ENCODE measurements at places on chromosomes 7 and 10.

- peak; percentile 67 for DNase-seq
Measured at GRCh38 chr10:110326351-110327032, 21.8 kb upstream of the SMNDC1 start.

GRCh38 chr7:81883801-81884393, 114.0 kb upstream of the HGF start:
- no peak for DNase-seq

DNA sequence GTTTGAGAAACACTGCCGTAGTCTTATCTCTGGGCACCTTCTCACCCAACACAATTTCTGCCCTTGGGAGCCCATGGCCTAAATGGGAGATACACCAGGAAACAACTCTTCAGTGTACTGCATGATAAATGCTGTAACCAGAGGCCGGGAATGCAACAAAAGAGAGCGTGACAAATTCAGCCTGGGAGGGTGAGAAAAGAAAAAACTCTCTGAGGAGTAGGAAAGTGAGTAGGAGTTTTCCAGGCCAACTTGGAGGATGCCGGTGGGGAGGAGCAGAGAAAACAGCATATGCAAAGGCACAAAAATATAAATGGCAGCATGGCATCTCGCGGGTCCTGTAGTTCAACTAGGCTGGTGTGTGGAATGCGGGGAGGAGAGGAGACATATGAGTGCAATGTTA, 624.5 kb downstream of the PARD3 start:
- no peak for DNase-seq

GRCh38 chr7:40230101-40230500, 95.3 kb downstream of the SUGCT start:
- no peak for DNase-seq

DNA sequence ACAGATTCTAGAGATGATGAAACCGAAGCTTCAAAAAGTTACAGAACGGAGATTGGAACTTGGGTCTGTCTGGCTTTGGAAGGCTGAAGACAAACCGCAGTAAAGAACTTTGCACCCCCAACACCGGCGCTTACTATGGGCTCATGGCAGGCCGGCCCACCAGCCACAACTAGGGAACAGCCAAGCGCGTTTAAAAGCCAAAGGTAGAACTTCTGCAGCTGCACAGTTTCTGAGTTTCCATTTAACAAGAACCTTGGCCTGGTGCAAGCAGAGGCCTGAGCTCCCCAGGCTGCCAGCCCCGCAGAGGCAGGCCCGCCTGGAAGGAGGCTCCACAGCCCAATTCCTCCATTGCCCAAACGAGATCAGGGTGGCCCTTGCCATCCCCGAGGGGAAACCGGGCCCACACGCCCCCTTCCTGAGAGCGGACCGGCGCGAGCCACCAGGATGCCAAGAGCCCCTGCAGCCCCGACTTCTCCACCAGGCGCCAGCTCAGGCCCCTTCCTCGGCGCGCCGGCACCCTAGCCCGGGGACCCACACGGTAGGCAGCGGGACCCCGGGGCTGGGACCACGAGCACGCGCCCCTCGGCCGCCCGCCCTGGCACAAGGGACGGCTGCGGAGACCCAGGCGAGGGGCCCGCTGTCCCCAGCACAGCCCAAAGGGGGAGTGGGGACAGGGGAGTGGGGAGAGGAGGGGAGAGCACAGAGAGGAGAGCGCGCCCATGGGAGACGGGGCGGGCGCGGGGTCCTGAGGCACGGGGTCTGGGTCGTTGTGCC, 566 bp downstream of the MAD1L1 start:
- DNase-seq, result no peak

- DNase-seq, result no peak
Measured at GRCh38 chr7:102253973-102254370, 32.7 kb upstream of the SH2B2 start.

- DNase-seq, result no peak
Measured at GRCh38 chr10:5843686-5844344, 30.6 kb upstream of the GDI2 start.

DNA sequence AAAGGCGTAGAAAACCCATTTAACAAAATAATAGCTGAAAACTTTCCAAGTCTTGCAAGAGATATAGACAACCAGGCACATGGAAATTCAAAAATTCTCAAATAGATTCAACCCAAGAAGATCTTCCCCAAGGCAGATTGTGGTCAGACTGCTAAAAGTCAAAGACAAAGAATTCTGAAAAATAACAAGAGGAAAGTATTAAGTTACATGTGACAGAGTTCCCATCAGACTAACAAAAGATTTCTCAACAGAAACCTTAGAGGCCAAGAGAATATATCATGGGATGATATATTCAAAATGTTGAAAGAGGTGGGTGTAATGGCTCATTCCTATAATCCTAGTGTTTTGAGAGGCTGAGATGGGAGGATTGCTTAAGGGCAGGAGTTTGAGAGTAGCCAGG, 59.8 kb downstream of the TMEM178B start:
- DNase-seq, result no peak

- no peak for DNase-seq
Measured at GRCh38 chr7:38630720-38631673, at the start of gene AMPH. Gene AMPH (minus strand): TSS chr7:38631373. CDS start chr7:38631351, 22 bp downstream.

- no peak for DNase-seq
Measured at GRCh38 chr10:92121686-92122492, 169.0 kb downstream of the CPEB3 start.

- DNase-seq, result peak; percentile 31
Measured at GRCh38 chr10:122703483-122704448, 4.1 kb upstream of the C10orf120 start.

- DNase-seq, result no peak
Measured at GRCh38 chr10:52437205-52437646, 123.1 kb downstream of the DKK1 start.

GRCh38 chr7:70681469-70682350, 450.2 kb upstream of the GALNT17 start:
- DNase-seq, result no peak

DNA sequence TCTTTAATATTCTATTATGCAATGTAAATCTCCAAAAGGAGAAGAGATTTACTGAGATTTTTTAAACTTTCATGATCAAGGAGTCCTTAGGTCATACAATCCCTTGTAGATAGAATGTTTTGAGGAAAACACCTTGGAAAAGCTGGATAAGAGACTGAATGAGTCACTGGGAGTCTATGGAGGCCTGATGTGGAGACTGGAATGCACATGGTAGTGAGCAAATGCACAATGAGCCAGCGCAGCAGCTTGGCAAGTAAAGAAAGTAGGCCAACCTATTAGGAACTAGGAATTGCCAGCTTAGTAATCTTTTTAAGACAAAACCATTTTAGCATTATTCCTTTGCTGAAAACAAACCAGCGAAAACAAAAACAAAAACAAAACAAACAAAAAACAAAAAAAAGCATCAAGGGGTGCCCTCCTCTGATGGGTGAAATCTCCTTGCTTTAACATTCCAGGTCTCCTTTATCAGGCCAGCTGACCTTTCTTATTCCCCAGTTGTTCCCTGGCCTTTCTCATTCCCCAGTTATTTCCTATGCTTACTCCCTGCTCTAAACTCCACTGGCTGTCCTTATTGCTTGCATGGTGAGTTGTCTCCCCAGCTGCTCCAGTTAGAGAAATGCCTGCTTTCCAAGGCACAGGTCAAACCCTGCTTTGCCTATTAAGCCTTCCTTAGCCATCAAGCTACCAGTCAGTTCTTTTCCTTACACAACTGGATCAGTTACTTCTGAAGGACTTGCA, 135.8 kb downstream of the PLCE1 start:
- DNase-seq, result no peak

GRCh38 chr7:7596176-7596575, 29.5 kb downstream of the MIOS start:
- no peak for DNase-seq

- no peak for DNase-seq
Measured at GRCh38 chr10:130895161-130895560, 416.4 kb downstream of the TCERG1L start.

DNA sequence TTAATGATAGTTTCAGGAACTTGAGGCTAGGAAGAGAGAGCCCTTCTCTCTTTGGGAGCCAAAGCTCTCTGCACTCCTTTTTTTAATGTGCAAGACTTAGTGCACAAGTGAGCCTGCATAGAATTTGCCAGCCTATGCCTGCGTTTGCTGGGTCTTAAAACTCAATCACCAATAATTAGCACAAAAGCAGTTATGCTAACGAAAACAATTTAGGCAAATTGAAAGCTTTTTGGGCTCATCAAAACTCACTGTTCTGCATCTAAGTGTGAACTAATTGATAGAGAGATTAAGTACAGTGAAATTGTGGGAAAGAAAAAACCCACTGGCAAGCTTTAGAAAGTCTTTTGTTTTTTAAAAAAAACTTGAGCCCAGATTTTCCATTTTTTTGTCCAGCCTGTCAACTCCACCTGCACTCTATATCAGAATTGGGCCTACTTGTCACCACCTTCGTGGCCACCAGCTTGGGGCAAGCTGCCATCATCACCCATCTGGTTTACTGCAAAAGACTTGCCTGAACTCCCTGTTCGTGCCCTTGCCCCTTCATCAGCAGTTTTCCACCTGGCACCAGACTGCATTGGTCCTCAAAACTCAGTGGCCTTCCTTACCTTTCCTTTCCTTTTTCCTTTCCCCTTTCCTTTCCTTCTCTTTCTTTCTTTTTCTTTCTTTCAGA, 37.8 kb downstream of the CRHR2 start:
- no peak for DNase-seq

GRCh38 chr10:22702348-22702747, 12.0 kb downstream of the PIP4K2A start:
- no peak for DNase-seq

GRCh38 chr7:28135315-28135714, 45.3 kb downstream of the JAZF1 start:
- no peak for DNase-seq

GRCh38 chr10:122419016-122419415, 35.4 kb upstream of the ARMS2 start:
- DNase-seq, result no peak

DNA sequence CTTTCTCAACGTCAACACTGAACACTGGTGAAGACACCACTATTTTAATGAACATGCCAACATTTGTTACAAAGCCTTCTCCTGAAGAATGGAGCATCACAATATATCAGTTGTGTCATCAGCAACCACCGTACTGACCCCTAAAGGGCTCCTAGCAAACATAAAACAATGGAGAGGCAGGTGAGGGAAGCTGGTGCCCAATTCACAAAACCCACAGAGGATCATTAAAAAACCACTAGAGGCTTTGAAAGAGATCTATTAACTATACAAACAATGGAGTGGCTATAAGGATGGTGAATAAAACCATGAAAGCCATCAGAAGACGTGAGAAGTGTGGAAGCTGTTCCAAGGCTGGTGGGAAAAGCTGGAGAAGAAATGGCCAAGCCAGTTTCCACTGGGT, 150.8 kb downstream of the FAM107B start:
- no peak for DNase-seq

GRCh38 chr7:106608661-106609060, 52.3 kb downstream of the CCDC71L start:
- no peak for DNase-seq

Measured in GM04504 (cell line).